ENCODE measurements at places on chromosomes 2 and 18.

- no peak for DNase-seq
These were observed 45.9 kb downstream of the PIKFYVE start for GRCh38 chr2:208311954-208312353.

GRCh38 chr2:220894069-220894468 lies 678.0 kb downstream of the EPHA4 start:
- DNase-seq: no peak

DNA sequence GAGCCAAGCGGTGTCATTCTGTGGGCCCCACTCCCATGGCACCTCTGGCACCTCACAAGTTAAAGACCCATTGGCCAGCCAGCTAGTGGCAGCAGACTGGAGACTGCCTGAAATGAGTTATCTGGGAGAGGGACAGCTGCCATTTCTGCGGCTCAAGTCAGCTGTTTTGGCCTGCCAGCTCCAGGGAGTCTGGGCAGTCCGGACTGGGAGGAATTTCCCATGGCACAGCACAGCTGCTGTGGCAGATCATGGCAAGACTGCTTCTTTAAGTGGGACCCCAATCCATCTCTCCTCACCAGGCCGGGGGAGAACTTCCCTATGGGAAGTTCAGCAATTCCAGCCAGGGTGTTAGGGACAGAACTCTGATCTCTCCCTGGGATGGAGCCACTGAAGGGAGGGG lies 2187.6 kb upstream of the CELF4 start:
- no peak for DNase-seq

DNA sequence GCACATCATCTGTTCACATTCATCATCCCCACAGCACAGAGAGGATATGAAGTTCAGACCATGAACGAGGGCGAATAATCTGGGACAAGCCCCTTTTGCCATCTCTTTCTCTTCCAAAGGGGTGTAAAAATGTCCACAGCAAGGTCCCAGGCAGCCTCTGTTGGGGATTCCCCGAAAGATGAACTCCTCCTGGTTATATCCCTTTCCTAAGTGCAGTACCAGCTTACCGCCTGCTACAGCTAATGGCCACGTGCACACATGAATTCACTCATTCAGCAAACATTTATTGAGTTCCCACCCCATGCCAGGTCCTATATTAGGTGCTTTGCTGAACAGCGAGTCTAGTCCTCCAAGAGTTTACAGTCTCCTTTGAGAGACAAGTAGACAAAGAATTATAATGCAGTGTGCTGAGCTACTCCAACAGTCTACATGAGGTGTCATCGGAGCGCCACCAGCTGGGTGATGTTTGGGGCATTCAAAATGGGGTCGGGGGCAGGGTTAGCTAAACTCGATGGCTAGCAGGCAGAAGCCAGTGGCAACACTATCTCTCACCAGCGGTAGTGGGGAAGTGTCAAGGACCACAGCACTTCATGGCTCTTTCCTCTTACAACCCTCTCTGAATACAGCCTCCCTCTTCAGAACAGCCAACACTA lies 228.9 kb downstream of the TMEM163 start:
- DNase-seq: no peak

DNA sequence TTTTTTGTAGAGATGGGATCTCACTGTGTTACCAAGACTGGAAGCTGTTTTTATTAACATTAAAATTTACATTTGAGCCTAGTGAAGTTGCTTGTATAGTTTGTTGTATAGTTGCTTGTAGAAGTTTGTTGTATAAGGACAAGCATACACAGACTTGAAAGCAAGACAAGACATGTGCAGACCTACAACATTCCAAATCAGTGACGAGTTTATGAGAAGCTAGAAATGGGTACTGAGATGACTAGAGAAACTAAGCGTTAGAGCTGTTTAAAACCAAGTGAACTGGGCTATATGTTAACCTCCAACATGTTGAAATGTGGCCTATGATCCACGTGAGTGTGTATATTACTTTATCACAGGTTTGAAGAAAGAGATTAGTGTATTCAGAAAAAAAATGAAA lies 39.1 kb downstream of the ABCB11 start:
- no peak for DNase-seq

Data from posterior cingulate gyrus (tissue), 11 donors.